ENCODE measurements at places on chromosomes 1 and 21. TPM values are rescaled to one million over a fixed set of nuclear protein-coding genes. Genes with fewer than 3 reads are reported as not detected.

Gene TSTD1
- total RNA-seq = 38.3 TPM

Gene CLCA2
- under 0.01 TPM for total RNA-seq

Gene WDR64
- total RNA-seq = not detected

Gene SMG5
- 38.0 TPM for total RNA-seq

Gene RGS4
- total RNA-seq = 235 TPM

Gene MROH9
- not detected for total RNA-seq

Gene LCE2C
- total RNA-seq = not detected

Gene ZBED6
- 12.3 TPM for total RNA-seq

Gene COP1
- total RNA-seq = 68.5 TPM

Gene FAAH
- 2.1 TPM for total RNA-seq

Gene CLDN17
- total RNA-seq = not detected

Gene PLD5
- not detected for total RNA-seq

Gene TNFAIP8L2
- total RNA-seq = not detected

Gene ZNF695
- total RNA-seq = 1.6 TPM

Gene CHAF1B
- 3.6 TPM for total RNA-seq

Gene KRTAP10-4
- total RNA-seq = not detected

Gene SERPINC1
- total RNA-seq = not detected

Gene CFHR1
- total RNA-seq = not detected

Gene SPRR1A
- not detected for total RNA-seq

Gene SUMO3
- total RNA-seq = 88.0 TPM

Gene CRNN
- not detected for total RNA-seq

Gene OR2T29
- not detected for total RNA-seq

Gene SCYL3
- 8.7 TPM for total RNA-seq

Gene OR2AK2
- total RNA-seq = not detected

Gene SIK1
- total RNA-seq = 9.1 TPM

Gene GNAI3
- 19.2 TPM for total RNA-seq

Gene RGS7
- not detected for total RNA-seq

Gene NUAK2
- total RNA-seq = 0.76 TPM

Gene SLC22A15
- under 0.01 TPM for total RNA-seq

Gene ASCL5
- total RNA-seq = not detected

Gene TFF2
- not detected for total RNA-seq

Gene LY9
- total RNA-seq = not detected

Gene NBPF1
- total RNA-seq = 14.0 TPM

Gene SPRR4
- total RNA-seq = not detected

Gene CAMTA1
- total RNA-seq = 118 TPM

Gene RHOU
- 0.46 TPM for total RNA-seq

Gene TSSK3
- total RNA-seq = not detected

Gene PDPN
- total RNA-seq = not detected

Gene OLFML3
- total RNA-seq = 1.3 TPM

Gene SPSB1
- total RNA-seq = 7.1 TPM

Gene C4BPB
- total RNA-seq = not detected

Gene MPL
- total RNA-seq = not detected

Gene WNT2B
- 1.4 TPM for total RNA-seq

Gene TAS1R1
- not detected for total RNA-seq

Gene TESK2
- 1.1 TPM for total RNA-seq

All from epithelial cell of umbilical artery (primary cell).